ENCODE measurements at places on chromosomes 16 and 17. TPM values are rescaled to one million over a fixed set of nuclear protein-coding genes. Genes with fewer than 3 reads are reported as not detected.

GRCh38 chr16:57413301-57413730, 8.7 kb downstream of the CCL17 start:
- no peak for ATAC-seq

The PLCG2 gene
- total RNA-seq, result 11.0 TPM

DNA sequence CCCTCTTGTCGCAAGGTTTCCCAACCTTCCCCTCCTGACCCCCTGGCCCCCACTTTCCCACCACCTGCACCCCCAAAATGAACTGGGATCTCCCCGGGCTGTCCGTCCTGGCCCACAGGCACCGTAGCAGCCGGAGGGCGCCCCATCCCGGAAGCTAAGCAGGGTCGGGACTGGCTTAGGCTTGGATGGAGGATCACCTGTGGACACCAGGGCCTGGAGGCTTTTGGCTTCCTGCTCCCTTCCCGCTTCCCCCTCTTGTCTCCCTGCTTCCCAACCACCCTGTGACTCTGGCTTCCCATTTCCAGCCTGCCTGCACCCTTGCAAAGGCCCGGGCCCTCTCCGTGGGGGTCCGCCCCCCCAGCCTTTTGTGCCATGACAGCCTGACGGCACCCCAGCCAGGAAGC, 2291.3 kb downstream of the TP53TG3F start:
- ATAC-seq, result no peak

GRCh38 chr16:1006781-1007180, 25.2 kb downstream of the SOX8 start:
- ATAC-seq, result no peak

DNA sequence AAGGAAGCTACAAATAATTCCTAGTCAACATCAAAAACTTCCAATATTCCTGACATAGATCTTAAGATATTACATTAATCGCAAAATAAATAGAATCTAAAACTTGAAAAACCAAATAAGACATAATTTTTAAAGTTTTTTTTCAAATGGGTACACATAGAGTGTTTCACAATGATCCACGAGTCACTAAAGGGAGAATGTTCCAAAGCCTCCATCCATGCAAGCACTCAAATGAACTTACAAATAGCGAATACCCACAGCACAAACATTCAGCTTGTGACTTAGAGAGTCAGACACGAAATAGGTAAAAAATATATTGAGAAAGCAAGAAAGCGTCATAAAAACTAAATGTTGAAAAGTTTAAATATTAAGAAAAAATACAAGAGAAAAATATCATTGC, 65.7 kb downstream of the CEP112 start:
- ATAC-seq, result no peak

GRCh38 chr17:8800656-8801055, 1.5 kb upstream of the MFSD6L start:
- ATAC-seq, result no peak

The USP31 gene
- total RNA-seq, result 4.8 TPM

DNA sequence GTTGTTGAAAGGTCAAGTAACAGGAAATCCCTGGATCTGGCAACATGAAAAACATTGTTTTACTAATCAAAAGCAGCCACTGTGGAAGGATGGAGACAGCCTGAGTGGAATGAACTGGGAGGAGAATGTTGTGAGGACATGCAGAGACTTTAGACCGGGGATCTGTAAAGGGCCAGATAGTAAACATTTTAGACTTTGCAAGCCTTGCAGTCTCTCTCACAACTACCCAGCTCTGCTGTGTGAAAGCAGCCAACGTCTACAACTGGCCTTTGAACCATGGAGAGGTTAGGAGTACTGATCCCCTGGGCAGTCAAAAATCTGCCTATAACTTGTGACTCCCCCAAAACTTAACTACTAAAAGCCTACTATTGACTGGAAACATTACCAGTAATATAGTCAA, 41.5 kb upstream of the TOM1L1 start:
- ATAC-seq, result no peak

DNA sequence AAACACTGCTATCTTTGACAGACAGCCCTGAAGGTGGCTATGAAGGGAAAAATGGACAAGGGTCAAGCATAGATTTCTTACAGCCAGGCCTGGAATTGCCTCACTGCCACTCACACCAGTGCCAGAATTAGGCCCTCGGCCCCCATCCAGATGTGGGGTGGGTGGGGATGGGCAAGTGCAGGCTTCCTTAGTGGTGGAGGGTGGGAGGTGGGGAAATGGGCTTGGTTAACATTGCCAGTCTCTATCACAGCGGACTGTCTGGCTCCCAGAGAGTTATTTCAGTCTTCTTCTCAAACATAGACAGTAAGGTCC, 24.9 kb downstream of the B9D1 start:
- ATAC-seq, result peak; percentile 21

The TOP2A gene
- 230 TPM for total RNA-seq

GRCh38 chr16:69724981-69725479, 1.3 kb downstream of the NQO1 start:
- no peak for ATAC-seq

The PGS1 gene
- total RNA-seq, result 101 TPM

- ATAC-seq, result no peak
These were observed 281.7 kb downstream of the GRIN2A start for GRCh38 chr16:9900576-9900975.

DNA sequence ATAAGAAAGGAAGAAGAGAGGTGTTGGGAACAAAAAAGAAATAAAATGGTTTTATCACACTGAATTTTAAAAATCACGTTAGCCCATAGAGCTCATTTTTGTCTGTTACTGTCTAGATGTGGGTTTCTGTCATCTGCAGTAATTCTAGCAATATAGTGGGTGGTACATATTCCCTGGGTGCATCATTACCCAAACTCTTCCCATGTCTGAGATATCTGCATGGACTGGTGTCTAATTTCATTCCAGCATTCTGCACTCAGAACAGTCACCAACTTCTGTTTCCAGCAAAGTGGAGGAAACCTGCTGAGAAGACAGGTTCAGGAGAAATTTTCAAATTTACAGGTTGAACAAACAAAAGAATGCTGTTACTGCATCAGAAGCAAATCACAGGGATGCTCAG, 263.8 kb downstream of the CDH11 start:
- ATAC-seq, result no peak

DNA sequence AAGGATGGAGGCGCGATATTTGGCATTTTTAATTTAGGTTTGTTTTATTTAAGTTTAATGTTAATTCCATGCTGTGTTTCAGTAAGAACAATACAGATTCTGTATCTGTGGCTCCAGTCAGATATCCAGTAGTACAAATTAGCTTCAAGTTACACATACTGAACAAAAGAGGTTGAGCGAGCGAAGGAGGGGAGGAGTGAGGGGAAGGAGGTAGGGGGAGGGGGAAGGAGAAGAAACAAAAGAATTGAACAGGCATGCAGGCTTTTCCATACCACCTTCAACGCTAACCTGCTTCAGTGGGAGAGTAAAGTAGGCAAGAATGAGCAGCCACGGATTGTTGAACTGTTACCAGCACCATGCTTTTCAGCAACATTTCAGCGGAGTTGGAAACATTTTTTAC, 55.5 kb downstream of the YWHAE start:
- ATAC-seq, result no peak

The SCN4A gene
- total RNA-seq, result 0.32 TPM

The WFIKKN1 gene
- 0.53 TPM for total RNA-seq

- no peak for ATAC-seq
These were observed 151.3 kb downstream of the ZFHX3 start for GRCh38 chr16:72896485-72897118.

- no peak for ATAC-seq
These were observed 54.1 kb downstream of the TOX3 start for GRCh38 chr16:52492789-52493357.

GRCh38 chr16:89426736-89427530, 63.4 kb downstream of the ANKRD11 start:
- no peak for ATAC-seq

The MFAP4 gene
- total RNA-seq, result not detected
